Activated CD8-positive, alpha-beta memory T cell treated with anti-CD3 and anti-CD28 coated beads, Interleukin-2, amount 50 U/mL, for 4 hours (primary cell): ENCODE measurements at places on chromosomes 2 and 18.

- no peak for DNase-seq
Observed at GRCh38 chr18:57128220-57128932, 18.5 kb upstream of the BOD1L2 start.

DNA sequence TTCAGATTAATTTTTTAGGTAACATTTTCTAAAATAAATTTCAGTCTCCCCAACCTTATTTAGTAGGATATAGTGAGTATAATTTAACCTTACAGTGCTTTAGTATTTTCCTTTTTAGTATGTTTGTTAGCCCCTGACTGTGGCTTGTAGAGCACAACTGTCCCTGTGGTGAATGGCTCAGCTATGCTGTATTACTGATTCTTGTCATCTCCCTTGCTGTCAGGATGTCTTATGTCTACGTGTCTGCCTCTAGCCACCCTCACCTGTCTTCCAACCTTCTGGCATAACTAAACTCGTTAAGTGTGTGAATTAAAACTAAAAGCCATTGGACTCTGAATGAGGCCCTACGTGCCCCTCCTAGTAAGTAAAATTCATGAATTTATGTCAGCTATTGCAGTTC, 18.4 kb downstream of the MRPS9 start:
- no peak for DNase-seq

DNA sequence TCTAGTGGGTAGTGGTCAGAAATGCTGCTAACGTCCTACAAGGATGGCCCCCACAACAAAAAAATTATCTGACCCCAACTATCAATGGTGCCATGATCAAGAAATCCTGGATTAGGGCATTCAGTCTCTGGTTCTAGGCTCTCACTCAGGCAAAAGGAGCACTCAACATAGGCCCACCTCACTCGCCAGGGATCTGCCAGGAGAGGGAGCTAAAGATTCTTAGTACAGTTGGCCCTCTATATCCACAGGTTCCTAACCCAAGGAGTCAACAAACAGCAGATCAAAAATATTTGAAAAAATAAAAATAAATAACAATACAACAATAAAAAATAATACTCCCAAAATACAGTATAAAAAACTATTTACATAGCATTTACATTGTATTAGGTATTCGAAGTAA, 10.0 kb downstream of the SLC4A5 start:
- DNase-seq: no peak

- DNase-seq: no peak
Observed at GRCh38 chr18:77528872-77529271, 279.2 kb downstream of the GALR1 start.

DNA sequence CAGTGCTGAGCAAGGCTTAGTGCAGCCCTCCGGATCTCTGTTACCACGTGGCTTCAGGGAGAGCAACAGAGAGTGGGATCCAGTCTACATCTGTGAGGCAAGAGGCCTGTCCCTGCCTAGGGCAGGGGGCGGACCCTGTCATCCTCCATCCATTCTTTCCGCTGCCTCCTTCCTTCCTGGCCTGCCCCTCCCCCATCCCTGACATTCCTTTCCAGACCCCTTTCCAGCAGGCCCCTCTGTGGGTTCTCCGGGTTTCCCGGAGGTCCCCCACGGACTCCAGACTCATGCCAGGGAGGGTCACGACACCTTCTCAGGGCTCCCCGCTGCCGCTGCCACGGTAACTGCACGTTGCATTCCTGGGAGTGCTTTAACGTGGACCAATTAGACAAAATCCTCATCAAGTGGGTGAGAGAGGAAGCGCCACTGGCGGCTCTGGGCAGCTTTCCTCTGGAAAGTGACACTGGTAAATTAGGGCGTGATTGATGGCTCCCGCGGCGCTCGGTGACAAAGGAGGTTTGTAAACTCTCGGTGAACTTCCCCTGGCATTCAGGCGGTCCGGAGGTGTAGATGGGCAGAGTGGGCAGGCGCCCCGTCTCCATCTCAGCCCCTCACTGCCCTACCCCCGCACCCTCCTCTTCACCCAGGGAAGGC, 11.4 kb downstream of the ATOH8 start:
- DNase-seq: no peak

DNA sequence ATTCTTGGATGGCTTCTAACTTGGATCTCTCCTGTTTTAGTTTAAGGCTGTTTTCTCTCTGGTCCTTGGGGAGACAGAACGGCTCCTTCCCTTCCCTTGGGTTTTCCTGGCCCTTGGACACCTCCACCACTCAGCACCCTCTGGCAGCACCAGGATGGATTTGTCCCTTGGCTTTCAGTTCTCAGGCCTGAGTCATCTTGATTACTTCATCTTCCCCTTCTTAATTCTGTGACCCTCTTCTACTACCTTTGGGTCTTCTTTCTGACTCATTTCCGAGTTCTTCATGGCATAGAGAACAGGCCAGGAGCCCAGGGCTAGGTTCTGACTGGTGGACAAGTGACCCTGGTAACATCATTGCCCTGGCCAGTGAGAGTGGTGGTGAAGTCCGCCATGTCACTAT, 14.9 kb downstream of the IGFBP2 start:
- no peak for DNase-seq

DNA sequence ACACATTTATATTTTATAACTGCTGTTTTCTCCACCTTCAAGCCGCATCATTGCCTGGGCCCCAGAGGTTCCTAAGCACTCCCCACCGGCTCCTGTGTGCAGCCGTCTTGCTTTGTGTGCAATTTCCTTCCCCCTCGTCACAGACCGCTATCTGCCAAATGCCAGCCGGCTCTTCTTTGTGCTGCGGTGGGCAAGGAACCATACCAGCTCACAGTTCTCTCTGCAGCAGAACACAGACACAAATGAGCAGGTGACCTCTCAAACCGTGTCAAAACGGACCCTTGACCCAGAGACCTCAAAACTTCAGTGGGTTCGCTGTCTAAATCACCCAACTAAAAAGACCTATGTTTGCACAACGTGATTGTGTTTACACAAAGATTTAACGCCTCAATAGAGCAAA, 58.2 kb downstream of the KLF7 start:
- peak; percentile 19 for DNase-seq

DNA sequence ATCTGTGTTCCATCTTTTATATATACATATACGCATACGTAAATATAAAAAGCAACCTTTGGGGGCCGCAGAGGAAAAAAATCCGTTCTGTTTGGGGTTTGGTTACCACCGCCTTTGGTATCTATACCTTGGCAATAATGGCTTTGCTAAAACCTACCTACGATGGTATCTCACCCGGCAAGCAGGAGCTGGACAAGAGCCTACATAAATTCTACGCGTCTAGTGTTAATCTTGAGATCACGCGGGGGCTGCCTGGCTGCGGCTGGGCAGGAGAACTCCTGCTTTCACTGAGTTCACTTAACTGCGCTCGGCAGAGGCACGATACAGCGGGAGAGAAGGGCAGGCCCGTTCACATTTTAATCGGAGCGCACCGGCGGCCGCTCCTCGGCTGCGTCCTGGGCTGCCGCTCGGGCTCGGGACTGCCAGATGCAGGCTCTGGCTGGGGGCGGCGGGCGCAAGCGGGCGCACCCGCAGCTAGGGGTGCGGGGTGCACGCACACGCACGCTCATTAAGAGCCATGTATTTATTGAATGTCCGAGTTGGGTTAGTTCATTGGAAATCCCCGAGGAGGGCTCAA, 1.7 kb upstream of the POU3F3 start:
- no peak for DNase-seq

DNA sequence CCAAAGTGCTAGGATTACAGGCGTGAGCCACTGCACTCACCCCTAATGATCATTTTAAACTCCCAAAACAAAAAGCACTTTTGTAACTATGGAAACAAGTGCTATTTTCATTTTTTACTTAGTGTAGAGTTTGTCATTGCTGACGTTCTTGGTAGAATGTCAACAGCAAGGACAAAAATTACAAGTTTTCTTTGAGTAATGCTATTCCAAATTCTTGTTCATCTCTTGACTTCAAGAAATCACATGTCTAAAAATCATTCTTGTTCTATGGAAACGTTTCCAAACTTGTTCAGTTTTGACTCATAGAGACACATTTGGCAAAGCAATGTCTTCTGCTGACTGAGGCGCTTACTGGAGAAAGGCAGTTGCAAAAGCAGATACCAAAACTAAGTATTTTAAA, 82.6 kb downstream of the MBP start:
- DNase-seq: no peak

- DNase-seq: no peak
Observed at GRCh38 chr18:50853863-50854271, 25.1 kb upstream of the ME2 start.

- DNase-seq: no peak
Observed at GRCh38 chr2:218001629-218002028, 1.2 kb downstream of the TNS1 start.

- no peak for DNase-seq
Observed at GRCh38 chr2:65918760-65919187, 486.4 kb upstream of the SPRED2 start.

- no peak for DNase-seq
Observed at GRCh38 chr18:79384151-79384807, 11.5 kb upstream of the NFATC1 start.

DNA sequence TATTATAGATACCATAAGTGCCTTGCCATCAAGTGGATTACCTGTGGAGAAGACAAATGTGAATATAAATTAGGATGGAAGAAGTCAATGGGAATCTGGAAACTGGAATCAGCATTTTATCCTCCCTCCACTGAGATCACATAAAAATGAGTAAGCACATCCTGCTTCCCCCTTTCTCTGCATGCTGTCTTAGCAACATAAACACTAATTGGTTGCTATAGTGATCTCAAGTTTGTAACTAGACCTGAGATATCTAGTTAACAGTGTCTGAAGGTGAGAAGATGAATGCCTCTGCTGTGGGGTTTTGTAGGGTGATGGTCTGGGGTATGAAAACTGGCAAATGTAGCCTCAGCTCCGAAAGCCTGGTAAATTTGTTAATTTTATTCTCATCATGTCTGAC, 1357.5 kb upstream of the CELF4 start:
- no peak for DNase-seq

DNA sequence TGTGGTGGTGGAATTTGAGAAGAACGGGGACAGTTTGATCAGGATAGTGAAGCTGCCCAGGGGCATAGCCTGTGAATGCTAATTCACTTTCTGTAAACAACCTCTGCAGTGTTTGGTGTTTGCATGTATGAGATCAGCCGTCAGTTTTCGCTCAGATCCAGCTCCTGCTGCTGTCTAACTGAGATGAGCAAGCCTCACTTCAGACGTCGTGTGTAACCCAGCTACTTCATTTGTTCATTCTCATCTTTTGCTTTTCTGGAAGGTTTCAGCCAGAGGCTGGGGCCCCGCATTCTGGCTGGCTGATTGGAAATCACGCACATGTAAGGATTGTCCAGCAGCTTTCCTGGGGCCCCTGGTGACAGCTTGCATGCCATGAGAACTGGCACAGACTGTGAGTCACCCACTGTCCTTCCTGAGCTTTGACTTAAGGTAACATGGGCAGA, 48.9 kb downstream of the LDLRAD4 start:
- no peak for DNase-seq

- no peak for DNase-seq
Observed at GRCh38 chr18:35284841-35285240, 5.2 kb downstream of the ZSCAN30 start.

DNA sequence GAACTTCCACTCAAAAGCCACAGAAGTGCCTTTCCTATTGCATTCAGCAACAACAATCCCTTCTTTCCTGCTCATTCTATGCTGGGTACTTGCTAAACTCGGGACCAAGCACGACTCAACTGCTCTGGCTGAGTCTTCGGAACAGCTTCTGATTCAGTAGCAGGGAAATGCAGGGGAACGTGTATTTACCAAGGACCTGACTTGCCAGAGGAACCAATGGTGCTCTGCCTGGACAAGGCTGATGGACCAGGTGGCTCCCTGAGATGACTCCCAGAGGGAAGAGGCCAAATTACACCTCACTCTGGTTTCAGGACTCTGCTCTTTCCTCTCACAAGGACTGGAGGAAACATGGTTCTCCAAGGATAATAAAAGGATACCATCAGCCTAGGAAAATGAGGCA, 12.2 kb downstream of the CXCR2 start:
- no peak for DNase-seq

- DNase-seq: no peak
Observed at GRCh38 chr2:38549851-38550250, 52.9 kb downstream of the HNRNPLL start.

GRCh38 chr2:30675758-30676157, 131.5 kb downstream of the CAPN13 start:
- DNase-seq: no peak

GRCh38 chr2:158009399-158009798, 92.3 kb upstream of the UPP2 start:
- DNase-seq: no peak

DNA sequence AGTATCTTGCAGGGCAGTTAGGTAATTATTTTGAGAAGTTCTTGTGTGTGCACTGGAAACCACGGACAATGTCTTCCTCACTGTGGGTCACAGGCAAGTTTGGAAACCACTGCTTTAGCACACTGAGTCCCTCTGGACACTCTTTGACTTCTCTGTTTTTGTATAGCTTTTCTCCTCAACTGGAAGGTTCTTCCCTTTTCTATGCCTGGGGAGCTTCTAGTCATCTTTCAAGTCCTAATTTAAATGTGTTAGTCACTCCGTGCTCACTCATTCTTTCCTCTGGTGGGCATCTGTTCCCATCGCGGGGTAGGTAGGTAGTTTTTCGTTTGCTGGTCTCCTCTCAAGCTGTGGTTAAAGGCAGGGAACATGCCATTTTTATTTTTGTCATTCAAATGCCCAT, 32.1 kb downstream of the E2F6 start:
- no peak for DNase-seq

DNA sequence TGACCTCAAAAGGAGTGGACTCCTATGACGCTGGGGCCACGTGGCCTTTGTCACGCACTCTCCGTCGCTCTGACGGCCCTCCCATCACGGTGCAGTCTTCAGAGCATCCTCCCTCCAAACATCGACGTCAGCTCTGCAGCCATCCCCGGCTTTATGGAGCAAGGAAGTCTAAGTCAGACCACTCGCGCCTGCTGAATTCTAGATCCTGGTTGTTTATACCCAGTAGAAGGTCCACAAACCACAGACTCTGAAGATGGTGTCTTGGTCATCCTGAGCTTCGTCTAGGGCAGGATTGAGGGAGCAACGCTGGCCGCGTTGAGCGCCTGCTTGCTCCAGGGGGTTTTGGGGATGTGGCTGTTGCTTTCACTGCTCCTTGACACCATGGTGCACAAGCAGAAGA, 228.0 kb upstream of the SALL3 start:
- DNase-seq: no peak

GRCh38 chr2:27241761-27242613, 20.9 kb downstream of the SLC30A3 start:
- DNase-seq: no peak
